ENCODE measurements at places on chromosomes 6 and 20. TPM values are rescaled to one million over a fixed set of nuclear protein-coding genes. Genes with fewer than 3 reads are reported as not detected.

EYA4 gene
- 10.0 TPM for total RNA-seq

TNFRSF6B gene
- total RNA-seq, result 0.37 TPM

AIF1 gene
- not detected for total RNA-seq

TBX18 gene
- 18.9 TPM for total RNA-seq

RPP40 gene
- total RNA-seq, result 29.8 TPM

ZGPAT gene
- 30.0 TPM for total RNA-seq

SEMG1 gene
- total RNA-seq, result not detected

DNAH8 gene
- not detected for total RNA-seq
